COLO829 (cell line): ENCODE measurements at places on chromosomes 6 and 20.

- DNase-seq = no peak
These were observed 567.6 kb upstream of the MMS22L start for GRCh38 chr6:97850458-97851212.

DNA sequence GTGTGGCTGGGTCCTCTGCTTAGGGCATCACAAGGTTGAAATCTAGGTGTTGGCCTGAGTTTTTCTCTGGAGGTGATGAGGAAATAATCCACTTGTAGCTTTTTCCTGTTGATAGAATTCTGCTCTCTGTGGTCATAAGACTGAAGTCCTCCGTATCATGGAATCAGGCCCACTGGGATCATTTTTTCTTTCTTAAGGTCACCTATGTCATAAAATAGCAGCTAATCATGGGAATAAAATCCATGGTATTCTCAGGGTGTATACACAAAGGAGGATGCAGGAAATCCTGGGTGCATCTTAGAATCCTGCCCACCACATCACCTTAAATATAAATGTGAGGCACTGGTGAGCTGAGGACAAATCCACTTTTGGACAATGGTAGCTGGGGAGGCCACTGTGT lies 72.7 kb downstream of the PRDM1 start:
- DNase-seq = no peak

DNA sequence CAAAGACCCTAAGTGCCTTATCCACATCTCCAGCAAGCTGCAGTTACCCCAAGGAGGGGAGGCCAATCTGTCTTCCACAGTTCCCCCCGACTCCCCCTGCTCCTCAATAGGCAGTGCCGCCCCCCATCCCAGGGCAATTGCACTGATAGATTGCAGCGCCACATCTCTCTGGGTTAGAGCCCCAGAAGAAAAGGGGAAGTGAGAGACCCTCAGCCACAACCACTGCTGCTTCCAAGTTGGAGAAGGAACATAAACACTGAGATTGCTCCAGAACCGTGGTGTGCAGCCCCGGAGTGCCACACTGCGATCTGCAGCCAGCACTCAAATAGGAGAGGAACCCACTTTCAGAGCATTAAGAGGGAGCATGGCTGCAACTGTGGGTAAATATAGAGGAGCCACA lies 101.5 kb downstream of the RWDD2A start:
- DNase-seq = no peak

GRCh38 chr6:39228992-39229767 lies at the start of gene KCNK5:
Gene KCNK5 (minus strand): TSS chr6:39229475. CDS start chr6:39229111, 364 bp downstream.
- peak; percentile 67 for DNase-seq

GRCh38 chr6:113599444-113599843 lies 257.7 kb upstream of the MARCKS start:
- no peak for DNase-seq

GRCh38 chr6:26571592-26572296 lies 25.0 kb upstream of the ABT1 start:
- DNase-seq = peak; percentile 94

GRCh38 chr20:39581034-39581433 lies 618.9 kb downstream of the DHX35 start:
- DNase-seq = no peak

DNA sequence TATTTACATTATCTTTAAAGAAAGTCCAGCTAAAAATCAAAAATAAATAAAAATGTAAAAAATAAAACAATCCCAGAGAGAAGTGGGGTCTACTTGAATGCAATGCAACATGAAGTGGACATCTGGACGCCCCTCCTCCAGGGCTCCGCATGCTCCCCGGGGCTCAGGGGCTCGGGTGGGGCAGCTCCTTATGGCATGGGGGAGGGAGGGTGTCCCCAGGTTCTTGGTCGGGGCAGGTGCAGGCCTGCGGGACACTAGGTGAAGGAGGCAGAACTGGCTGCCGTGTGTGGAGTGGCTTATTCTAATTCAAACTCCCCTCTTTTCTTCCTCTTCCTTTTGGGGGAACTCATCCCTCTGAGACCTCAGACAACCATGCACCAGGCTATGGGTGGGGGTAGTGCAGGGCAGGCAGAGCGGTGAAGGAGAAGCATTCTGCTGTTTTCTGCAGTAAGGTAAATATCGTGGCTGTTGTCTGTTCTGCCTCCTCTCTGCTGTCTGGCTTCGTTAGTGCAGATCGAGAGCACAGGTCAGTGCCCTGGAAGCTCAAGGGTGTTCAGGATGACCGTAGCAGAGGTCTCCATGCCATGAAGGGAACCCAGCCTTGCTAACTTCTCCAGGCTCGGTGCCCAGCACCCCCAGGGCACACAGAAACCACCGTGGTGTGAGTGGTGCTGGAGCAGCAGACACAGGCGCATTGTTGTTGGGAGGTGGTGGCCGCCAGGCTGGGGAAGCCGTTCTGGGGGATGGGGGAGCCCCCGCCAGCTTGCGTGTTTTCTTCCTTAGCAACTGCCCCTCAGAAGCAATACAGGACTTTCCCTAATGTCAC lies 82.6 kb downstream of the TTLL2 start:
- no peak for DNase-seq

GRCh38 chr6:118799826-118800225 lies 94.1 kb upstream of the ASF1A start:
- DNase-seq = no peak

DNA sequence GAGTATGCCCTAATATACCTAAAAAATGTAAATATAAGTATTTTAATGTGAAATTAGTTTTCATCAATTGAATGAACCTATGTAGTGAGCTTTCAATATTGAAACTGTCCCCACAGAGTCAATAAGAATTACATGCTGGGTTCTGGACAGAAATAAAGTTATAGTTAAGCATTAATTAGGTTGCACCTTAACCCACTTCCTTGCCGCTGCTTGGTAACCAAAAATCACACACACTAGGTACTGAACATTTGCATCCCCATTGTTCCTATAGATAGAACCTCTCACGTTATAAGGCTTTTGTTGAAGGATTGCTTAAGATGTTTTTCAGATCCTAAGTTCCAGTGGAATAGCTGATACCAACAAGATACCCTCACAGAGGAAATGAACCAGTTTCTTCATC lies 237.1 kb upstream of the OPRM1 start:
- no peak for DNase-seq

DNA sequence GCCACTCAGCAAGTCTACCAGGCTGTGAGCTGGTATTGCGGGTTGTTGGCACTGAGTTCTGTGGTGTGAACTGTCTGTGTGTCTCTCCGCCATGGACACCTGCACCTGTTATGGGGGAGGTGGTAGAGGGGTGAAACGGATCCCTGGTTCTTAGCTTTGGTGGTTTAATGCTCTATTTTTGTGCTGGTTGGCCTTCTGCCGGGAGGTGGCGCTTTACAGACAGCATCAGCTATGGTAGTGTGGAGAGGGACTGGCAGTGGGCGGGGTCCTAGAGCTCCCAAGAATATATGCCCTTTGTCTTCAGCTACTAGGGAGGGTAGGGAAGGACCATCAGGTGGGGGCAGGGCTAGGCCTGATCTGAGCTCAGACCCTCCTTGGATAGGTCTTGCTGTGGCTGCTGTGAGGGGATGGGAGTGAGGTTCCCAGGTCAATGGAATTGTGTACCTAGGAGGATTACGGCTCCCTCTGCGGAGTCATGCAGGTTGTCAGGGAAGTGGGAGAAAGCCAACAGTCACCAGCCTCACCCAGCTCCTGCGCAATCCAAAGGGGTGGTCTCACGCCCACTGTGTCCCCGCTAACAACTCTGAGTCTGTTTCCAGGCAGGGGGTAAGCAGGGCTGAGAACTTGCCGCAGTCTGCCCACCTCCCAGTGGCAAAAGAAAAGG lies 154.3 kb downstream of the CCDC170 start:
- DNase-seq = no peak

- DNase-seq = no peak
These were observed 124.7 kb downstream of the HFE start for GRCh38 chr6:26211963-26212362.

DNA sequence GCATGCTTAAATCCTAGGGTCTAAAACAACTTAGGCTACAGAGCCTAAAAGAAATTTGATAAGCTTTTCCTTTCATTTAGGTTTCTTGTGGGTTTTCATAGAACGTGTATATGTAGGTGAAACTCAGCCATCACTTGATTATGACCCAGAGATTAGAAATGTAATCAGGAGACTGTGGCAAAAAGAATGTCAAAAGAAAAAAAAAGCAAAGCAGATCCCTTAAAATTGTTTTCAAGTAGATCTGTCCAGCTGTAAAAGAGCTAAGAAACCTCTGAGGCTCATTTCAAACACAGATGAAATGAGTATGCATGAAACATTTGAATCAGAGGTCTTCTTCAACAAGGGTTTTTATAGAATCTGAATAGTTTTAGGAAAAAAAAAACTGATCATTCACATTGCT lies 341.3 kb upstream of the PRDM1 start:
- no peak for DNase-seq

DNA sequence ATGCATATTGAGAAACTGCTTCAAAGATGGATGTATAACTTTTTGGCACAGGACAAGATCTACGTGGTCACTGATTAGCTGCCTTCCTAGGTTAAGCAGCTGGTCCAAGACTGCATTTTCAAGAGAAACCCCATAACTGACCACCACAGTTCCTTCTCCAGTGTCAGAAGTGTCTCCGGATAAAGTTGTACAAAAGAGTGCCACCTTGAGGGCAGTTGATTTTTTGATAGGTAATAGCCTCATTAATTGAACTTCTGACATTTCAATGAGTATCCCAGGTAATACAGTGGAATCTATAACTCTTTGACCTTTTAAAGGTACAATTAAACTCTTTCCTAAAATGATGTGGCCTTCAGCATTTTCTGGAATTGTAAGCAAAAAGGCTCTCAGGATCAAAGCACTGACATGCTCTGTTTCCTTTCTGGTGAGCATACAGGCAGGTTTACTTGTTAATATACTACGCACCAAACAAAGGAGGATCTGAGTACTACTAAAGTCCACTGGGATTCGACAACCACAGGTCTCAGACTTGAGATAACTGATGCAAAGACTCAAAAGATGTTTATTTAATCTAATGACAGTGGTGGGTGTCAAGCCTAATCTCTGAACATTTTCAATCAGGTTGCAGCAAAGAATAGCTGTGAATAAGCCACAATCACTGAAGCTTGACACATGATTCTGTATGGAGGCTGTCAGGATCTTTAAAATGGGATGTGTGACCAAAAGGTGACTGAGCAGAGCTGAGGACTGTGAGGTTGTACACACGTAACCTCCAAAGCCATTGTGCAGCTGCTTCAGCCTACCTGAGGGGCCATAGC lies 21.2 kb downstream of the MKKS start:
- DNase-seq = no peak

- peak; percentile 16 for DNase-seq
These were observed 40.0 kb downstream of the EFCAB8 start for GRCh38 chr20:32898729-32899128.

DNA sequence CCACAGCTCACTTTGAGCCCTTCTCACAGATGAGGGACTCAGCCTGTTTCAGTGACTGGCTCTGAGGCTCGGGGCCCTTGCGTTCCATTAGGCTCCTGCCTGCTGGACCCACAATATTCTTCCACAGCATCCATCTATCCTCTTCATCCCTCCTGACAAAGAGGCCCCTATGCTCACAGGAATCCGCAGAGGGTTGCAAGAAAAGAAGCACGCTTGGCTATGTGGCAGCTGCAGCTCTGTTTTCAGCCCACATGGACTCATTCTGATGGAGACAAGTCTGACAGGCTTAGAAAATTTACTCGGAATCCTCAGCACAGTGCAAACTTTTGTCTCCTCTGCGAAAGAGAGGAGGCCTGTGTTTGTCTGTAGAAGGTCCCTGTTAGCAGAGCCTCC lies 207.5 kb downstream of the SYNDIG1 start:
- DNase-seq = no peak

DNA sequence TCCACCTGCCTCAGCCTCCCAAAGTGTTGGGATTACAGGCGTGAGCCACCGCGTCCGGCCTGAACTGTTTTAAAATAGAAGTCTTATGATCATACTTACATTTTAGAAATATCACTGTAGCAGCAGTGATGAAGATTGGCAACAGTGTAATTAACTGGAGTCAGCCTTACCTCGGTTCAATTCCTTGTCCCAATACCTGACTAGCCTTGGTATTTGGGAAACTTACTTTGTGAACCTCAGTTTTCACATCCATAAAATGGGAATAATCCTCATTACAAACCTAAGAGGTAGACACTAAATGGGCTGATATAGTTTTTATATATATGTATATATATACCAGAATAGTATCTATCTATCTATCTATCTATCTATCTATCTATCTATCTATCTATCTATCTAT lies 19.3 kb downstream of the PHF20 start:
- no peak for DNase-seq

- DNase-seq = no peak
These were observed 141.8 kb upstream of the KCNG1 start for GRCh38 chr20:51164731-51165130.

DNA sequence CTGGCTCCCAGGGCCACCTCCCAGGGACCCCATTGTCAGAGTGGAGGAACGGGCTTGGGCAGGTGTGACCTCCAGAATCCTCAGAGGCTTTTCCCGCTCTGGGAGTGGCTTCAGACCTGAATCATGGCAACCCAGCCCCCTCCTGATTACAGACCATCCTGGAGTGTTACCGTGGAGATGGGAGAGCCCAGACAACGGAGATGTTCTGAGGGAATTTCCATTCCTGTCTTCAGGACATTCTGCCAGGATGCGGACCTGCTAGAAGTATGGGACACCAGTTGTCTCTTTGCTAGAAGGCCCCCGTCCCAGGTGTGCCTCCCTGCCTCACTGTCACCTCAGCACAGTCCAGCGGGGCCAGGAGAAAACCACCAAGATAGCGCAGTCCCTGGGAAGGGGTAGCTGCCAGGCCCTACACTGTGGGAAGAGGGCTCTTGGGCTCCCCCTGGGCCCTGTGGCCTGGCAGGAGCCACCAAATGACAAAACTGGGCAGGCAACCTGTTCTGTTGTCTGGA lies 109.9 kb downstream of the PSMB1 start:
- no peak for DNase-seq

DNA sequence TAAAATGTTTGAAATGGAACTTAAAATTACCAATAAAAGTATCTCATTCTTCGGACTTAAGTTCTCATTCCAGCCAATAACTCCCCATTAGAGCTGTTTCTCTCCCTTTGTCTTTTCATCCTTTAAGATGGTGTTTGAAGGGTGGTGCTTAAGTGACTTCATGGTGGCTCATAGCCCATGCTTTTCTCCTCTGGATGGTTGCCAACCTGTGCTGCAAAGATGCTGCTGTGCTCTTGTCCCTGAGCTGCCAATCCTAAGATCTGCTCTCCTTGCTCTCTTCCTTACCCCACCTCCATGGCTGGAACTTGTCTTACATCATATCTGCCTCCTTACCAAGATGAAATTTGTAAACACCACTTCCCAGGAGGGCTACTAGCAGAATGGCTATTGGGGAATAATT lies 31.6 kb upstream of the PNRC1 start:
- DNase-seq = no peak

GRCh38 chr20:59159091-59159490 lies 4.5 kb upstream of the ZNF831 start:
- no peak for DNase-seq

DNA sequence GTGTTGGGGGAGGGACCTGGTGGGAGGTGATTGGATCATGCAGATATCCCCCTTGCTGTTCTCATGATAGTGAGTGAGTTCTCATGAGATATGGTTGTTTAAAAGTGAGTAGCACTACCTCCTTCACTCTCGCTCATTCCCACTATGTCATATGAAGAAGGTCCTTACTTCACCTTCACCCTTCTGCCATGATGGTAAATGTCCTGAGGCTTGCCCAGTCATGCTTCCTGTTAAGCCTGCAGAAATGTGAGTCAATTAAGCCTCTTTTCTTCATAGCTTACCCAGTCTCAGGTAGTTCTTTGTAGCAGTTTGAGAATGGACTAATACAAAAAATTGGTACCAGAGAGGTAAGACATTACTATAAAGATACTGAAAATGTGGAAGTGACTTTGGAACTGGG lies 425.9 kb downstream of the HTR1B start:
- DNase-seq = no peak

GRCh38 chr6:50141100-50141499 lies 91.4 kb upstream of the DEFB112 start:
- no peak for DNase-seq

GRCh38 chr6:119037941-119038623 lies 40.4 kb downstream of the FAM184A start:
- DNase-seq = no peak
